Mammary epithelial cell (primary cell): ENCODE measurements at places on chromosomes 5 and 9.

DNA sequence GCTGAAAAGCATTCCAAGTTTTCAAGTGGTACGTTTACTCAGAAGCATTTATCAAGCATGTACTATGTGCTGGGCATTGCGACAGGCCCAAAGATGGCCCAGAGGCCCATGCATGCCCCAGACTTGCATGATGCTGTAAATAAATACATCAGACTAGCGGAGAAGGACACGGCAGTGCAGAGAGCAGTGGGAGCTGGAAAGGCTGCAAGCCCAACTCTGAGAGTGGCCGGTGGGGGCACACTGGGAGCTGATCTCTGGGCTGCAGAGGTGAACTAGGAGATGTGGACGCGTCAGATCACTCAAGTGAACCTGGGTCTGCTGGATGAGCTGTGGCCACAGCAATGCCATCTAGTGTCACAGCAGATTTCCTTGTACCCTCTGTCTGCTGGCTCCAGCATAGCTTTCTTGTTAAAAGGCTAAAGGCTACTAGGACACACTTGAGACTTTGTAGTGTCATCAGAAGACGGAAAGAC, 246.9 kb downstream of the FANCC start:
- no peak for DNase-seq

DNA sequence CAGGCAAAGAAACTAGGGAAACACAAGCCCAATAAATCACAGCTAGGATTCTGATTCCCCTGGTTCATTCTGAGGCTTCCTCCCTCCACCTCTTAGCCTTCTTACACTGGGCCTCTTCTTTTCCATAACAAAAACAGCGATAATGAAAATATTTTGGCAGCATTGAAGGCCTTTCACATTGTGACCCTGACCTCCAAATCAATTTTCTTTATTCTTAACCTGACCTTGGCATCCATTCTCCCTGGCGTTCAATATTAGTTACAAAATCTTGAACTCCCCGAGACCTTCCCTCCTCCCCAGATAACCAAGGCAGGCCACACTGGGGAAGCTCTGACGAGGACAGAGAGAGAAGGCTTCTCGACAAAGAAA, 399.9 kb downstream of the ZSWIM6 start:
- no peak for DNase-seq

- DNase-seq: no peak
These were observed 16.3 kb upstream of the DAB2 start for GRCh38 chr5:39440958-39441624.

GRCh38 chr5:117945258-117945657, 1043.1 kb downstream of the DTWD2 start:
- DNase-seq: no peak

DNA sequence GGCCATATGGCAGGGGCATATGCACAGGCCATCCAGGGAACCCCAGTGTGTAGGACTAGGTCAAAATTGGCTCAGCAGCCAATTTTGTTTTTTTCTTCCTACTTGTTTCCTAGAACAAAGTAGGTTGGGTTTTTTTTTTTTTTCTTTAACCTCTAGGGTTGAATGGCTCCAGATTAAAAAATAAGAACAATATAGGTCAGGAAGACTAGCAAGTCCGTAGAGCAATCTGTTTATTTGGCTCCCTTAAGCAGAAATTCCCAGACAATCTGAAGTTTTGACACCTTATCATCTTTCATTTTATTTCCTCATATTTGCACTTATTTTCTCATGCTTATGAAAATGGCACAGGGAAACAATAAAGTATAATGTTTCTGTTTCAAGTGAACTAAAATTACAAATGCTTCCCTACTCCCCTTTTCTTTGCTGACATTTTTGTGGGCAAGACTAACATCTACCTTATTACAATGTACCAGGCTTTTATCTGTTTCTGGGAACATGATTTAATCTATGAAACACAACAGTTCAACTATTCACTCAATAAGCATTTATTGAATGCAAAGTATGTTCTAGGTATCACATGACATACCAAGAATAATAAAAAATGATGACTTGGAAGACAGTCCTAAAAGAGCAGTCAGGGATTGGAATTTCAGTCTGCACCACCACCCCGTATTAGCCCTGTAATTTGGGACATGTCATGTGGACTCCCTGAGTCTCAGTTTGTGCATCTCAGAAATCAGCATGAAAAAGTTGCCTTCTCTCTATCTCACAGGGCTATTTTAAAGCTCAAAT, 30.5 kb downstream of the TLR4 start:
- DNase-seq: peak; percentile 25

GRCh38 chr5:57319628-57320027, 145.8 kb downstream of the GPBP1 start:
- DNase-seq: no peak

DNA sequence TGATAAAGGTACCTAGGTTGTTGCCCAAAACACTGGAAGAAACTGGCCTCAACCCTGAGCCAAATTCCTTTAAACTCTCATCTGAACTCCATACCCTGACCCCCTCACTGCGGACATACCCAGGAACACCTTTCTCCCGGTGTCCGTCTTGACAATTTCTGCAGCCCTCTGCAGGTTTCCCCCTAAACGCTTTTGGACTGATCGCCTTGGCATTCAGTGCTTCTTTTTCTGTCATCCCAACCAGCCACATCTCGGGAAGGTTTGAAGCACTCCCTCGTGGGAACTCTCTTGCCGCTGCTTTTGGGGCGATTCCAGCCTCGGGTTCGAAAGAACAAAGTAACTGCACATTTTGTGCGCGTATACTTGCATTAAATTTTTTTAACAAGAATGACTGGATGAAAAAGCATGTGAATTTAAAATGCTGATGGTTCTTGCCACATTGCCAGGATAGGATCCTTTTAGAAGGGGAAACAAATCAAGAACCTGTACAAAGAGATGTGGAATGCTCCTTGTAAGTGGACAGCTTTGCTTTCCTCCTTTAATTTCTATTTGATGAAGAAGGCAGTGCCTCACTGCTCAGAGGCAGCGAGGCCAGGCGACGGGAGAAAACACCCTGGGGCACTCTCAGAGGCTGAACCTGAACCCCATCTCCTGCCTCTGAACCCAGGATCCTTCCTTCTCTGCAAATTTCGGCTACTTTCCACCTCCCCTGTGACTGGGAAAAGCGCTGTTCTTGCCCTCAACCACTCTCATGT, 615 bp downstream of the PSMD5 start:
- no peak for DNase-seq

DNA sequence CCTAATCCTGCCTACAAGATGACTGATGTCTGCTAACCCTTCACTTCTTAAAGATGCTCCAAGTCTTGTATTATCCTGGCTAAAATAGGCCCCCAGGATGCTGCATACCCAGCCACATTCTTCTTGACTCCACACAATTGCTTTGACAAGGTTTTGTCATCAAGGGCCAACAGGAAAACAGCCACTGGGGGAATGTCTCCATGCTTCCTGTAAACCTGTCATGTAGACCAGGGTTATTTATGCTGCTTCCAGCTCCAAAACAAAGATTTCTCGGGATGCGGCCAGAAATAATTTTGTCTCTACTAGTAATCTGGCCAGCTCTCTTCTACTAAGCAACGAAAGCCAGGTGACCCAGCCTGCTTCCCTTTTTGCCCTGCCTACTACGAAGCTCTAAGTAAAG, 53.8 kb downstream of the SHB start:
- no peak for DNase-seq

DNA sequence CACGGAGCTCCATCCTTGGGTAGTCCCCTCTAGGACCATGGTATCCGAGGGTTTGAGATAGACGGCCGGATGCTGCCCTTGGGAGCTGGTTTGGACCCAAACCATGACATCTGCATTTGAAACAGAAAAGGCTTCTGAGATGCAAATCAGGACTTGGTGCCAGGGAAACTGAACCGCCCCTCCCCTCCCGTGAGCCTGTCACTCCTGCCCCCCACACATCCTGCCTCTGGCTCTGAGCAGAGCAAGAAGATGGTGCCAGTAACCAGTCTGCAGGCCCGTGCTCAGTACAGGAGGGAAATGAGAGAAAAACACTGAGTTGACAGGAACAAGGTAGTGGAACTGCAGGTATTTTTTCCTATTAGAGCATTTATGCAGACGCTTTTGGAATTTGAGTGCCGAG, 18.6 kb downstream of the ARPC5L start:
- no peak for DNase-seq

- peak; percentile 60 for DNase-seq
These were observed 830 bp downstream of the PRRC1 start for GRCh38 chr5:127518319-127518621.

- DNase-seq: no peak
These were observed 112.3 kb upstream of the FCN2 start for GRCh38 chr9:134768332-134768708.

GRCh38 chr9:16214677-16215352, 655.7 kb downstream of the BNC2 start:
- no peak for DNase-seq

DNA sequence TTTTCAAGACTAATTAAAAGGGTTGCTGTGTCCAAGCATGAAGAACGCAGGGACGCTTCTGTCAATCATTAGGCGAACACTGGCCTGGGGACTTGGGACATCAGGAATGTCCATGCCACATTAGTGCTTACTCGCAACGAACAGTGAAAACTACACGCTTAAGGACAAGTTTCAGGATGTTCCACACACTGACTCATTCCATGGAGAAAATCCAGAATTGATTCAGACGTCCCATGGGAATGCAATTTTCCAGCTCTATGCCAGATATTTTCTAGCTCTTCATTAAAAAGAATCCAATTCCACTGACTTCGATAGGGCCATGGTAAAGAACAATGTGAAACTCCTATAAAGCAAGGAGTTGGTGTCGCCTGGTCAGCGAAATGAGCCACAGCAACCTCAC, 98.2 kb downstream of the CAMSAP1 start:
- DNase-seq: no peak

DNA sequence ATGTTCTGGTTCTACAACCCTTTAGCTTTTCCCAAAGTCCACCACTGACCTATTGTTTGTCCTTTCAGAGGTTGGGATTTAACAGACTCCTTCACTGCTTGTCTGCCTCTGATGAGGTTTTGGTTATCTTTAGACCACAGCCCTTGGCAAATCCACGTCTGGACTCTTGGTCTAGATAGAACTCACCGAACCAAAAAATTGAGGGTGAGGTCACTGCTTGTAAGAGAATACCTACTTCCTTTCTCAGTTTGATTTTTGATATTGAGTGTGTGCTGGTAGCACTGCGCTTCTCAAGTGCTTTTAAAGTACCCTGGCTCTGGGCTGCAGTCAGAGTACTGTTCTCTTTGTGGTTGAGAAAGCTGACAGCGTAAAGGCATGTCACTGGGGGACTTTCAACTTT, 61.7 kb downstream of the JMY start:
- DNase-seq: no peak

DNA sequence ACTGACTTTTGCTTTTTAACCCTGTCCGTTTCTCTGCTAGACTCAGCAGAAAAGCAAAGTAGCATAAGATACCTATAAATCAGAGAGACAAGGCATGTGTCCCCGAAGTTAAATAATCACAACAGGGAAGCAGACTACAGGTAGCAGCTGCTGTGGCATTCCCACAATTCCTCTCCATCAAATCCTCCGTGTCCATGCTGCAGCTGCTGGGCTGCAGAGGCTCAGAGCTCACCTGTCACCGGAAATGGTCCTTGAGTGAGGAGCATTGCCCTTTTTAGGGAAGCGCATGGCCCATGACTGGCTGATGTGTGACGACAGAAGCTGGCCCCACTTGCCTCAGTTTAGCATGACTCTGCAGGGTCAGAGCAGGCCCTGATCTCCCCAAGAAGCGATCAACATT, 125.0 kb downstream of the MSX2 start:
- DNase-seq: no peak

- DNase-seq: no peak
These were observed 195.3 kb downstream of the CACNA1B start for GRCh38 chr9:138072897-138073296.

DNA sequence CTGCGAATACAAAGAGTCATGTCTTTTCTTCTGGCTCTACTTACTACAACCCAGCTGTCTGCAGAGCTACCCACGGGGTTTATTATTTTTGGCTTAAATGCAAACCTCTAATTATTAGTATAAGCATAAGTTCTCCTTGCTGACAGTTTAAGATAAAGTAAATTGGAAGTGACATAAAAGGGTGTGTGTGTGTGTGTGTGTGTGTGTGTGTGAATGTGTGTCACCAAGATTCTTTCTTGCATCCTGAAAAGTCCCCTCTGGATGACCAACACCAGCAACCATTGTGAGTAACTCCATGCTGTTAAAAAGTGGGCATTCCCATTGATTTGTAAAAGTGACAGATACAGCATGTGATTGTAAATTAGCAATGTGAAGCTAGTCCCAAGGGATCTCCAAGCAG, 803.8 kb upstream of the ZNF608 start:
- peak; percentile 70 for DNase-seq

DNA sequence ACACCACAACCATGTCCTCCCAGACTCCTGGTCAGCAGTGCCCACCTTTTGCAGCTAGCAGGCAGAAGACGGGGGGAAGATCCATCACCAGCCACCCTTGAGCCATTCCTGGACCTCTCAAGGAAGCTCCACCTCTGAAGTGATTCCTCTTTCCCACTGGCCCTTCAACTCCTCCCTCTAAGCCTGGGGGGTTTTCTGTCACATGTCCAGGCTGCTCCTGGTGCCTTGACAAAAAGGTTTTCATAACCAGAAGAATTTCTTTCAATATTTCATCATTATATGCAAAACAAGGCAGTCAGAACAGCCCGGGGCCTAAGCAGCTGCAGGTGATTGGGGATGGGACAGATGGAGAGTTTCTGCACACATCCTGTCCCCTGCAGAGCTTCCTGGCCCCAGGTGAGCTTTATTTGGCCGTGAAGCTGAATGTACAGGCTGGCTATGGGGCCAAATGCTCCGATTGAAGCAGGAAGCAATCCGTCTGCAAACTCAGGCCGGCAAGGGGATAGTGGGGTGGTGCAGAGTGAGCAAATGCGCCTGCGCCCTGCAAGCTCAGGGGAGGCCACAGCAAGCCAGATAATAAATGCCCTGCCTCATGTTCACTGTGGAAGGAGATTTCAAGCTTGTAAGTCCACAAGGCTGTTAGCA, 173.5 kb downstream of the C5orf15 start:
- DNase-seq: no peak

DNA sequence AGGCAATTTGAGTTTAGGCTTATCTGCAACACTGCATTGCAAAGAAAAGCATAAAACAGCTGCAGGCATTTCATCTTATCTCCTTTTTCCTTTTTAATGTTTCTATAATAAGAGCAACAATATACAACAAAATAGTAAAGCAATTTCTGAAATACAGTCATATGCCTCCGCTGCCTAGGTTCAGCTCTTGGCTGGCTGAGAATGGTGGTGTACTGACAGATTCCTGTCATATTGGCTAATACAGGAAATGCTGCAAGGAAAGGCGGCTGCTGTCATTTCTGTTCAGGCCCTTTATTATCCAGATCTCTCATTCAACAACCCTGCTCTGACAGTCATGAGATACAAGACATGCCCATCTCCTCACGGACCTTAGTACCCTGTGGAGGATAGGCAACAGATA, 677.0 kb downstream of the TAF11L14 start:
- DNase-seq: no peak
